ENCODE measurements at places on chromosomes 12 and 14.

DNA sequence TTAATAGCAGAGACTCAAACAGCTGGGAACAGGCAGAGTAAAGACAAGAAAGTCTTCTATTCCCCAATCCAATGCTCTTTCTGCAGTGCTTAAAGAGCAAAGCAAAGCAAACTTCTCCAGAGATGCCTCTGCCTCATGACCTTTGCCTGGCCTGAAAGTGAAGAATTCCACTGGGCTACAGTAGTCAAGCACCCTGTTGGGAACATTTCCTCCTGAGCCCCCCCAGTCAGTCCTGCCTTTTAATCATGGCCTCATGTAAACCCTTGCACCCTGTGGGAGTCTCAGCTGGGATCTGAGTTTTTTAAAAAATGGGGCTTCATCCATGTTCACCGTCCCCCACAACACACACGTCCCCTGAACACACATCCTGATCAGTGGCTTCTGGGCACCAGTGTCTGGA lies 62.7 kb upstream of the TSPAN11 start:
- DNase-seq: peak; percentile 21

- no peak for DNase-seq
These were observed 395.9 kb downstream of the EGLN3 start for GRCh38 chr14:33554988-33555387.

DNA sequence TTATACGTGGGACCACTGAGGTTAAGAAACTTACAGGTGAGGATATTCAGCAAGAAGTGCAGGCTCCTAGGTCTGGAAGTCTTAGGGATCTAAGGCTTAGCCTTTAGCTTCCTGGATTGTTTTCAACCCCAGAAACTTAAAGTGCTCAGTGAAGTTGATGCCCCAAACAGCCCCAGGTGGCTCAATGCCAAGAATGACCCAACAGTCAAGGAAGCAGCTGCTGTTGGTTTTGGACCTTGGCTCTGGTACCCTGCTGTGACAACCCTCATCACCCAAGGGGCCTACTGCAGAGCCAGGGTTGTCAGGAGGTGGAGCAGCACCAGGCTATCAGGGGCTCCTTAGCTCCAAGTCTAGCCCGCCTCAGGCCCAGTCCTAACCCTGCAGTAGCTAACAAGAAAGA lies 36.8 kb downstream of the VDR start:
- DNase-seq: no peak

GRCh38 chr14:103122947-103123633 lies at the start of gene TNFAIP2:
Gene TNFAIP2 (plus strand): TSS chr14:103123461. CDS start chr14:103126458, 2,997 bp downstream.
- peak; percentile 74 for DNase-seq

DNA sequence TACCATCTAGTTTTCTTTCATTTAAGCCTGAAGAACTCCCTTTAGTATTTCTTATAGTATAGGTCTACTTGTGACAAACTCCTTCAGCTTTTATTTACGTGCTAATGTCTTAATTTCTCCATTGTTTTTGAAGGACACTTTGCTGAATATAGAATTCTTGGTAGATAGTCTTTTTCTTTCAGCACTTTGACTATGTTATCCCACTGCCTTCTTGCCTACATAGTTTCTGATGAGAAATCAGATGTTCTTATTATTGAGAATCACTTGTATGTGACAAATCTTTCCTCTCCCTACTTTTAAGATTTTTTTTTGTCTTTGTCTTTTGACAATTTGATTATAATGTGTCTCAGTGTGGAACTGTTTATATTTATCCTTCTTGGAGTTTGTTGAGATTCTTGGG lies 5.1 kb upstream of the MIS18BP1 start:
- DNase-seq: no peak

GRCh38 chr12:57273516-57273915 lies 22.5 kb upstream of the STAC3 start:
- no peak for DNase-seq

DNA sequence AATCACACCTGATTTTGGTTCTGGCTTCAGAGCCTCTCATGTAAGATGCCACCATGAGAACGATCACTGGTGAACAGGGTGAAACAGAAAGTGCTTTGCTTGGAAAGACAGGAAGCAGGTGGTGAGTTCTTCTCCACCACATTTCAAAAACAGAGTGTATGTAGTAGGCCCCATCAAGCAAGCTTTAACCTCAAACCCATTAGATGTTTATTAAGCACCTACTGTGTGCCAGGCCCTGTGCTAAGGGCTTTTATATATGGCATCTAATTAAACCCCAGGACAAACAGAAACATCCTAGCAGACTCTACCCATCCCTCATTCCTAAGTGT lies 47.8 kb upstream of the MED13L start:
- DNase-seq: no peak

DNA sequence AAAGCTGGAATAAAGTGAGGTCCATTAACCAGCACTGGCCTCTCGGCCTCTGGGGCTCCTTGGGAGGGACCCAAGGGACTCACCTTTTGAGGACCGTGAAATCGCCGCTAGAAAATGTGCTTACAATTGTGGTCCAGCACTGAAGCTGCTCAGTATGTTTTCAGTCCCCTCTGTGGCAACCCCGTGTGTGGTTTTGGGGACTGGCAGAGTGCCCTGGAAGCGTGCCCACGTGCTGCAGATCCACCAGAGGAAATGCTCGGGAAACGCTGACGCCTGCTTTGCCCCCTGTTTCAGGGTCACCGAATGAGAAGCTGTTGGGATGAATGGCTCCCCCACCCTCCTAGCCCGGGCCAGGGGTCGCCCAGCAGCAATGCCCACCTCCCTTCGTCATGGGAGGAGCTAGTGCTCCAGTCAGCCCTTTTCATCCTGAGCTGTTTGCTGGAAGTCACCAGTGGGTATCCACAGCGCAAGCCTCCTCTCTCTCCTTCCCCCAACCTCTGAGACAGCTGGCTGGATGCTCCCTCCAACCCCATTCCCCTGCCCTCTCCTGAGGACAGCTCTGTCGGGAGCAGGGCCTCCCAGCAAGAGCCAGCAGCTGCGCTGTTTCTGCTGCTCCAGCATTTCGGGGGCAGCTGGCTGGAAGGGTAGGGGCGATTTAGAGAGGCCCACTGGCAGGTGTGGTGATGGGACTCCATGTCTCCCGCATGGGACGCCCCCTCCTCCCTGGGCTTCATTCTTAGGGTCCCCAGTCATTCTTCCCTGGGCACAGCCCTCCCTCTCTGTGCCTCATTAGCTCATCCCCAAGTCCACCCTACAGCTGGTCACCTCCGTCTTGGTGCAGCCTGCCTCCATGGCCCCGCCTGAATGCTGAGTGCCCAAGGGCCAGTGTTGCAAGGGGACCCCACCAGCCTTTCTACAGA lies 33.2 kb upstream of the PPP1R13B start:
- peak; percentile 83 for DNase-seq

- no peak for DNase-seq
These were observed 1071.2 kb upstream of the USP15 start for GRCh38 chr12:61188801-61189595.

- DNase-seq: no peak
These were observed 176.7 kb downstream of the DPF3 start for GRCh38 chr14:72717220-72717619.

DNA sequence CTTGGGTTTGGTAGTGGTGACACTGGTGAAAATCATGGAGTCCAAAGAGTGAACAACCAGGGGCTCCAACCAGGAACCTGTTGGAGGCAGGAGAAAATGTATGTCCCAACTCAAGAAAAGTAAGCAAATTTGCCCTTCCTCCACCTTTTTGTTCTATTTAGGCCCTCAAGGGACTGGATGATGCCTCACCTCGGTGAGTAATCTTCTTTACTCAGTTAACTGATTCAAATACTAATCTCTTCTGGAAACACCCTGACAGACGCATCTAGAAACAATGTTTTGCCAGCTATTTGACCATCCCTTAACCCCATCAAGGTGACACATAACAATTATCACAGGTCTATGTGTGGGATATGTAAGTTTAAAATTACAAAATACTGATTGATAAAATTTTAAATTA lies 272.4 kb upstream of the FOXG1 start:
- DNase-seq: no peak

DNA sequence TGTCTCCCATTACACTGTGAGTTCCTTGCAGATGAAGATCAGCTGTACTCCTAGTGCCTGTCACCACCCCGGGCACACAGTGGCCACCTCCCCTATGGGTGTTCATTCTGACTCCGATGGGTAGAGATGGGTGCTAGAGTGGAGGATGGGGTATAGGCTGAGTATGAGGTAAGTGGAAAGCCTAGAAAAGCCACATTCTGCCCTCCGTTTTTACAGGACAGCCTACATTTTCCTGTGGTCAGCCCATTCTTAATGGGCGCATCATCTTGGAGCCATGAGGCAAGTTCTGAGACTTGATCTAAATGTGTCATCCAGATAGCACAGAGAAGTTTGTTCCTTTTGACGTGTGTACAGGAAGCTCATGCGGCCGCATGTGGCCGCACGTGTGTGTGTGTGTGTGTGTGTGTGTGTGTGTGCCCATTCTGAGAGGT lies 166.7 kb upstream of the HIF1A start:
- DNase-seq: no peak

- DNase-seq: no peak
These were observed 107.0 kb downstream of the ETV6 start for GRCh38 chr12:11756523-11756922.

DNA sequence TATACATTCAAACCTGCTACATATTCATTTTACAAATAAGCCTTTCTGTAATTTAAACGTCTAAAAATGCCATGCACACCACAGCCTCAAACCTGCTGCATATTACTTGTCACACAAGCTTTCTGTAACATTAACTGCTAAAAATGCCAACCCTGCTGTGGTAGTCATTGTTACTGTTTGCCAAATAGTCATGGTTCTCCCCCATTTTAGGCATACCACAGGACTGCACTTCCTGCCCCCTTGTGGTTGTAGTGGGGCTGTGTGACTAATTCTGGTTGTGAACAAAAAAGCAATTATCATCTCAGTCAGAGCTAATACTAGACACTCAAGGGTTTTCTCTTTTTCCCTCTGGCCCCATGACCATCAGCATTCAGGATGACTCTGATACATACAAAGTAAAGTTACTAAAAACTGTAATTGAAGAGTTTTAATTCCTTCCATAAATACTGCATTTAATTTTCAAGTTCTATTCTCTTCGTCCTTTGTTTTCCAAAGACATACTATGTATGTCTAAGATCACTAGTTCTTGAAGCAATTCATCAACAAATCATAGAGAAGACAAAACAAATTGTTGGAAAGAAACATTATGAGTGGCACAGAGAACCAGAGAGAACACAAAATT lies 5.7 kb upstream of the SLC35F4 start:
- no peak for DNase-seq

- no peak for DNase-seq
These were observed 1.9 kb upstream of the VRK1 start for GRCh38 chr14:96795109-96795828.

- no peak for DNase-seq
These were observed 349.6 kb downstream of the CCDC91 start for GRCh38 chr12:28539691-28540323.

GRCh38 chr12:57454566-57455373 lies at the start of gene INHBE:
Gene INHBE (plus strand): TSS chr12:57455307. CDS start chr12:57455537, 230 bp downstream.
- no peak for DNase-seq

DNA sequence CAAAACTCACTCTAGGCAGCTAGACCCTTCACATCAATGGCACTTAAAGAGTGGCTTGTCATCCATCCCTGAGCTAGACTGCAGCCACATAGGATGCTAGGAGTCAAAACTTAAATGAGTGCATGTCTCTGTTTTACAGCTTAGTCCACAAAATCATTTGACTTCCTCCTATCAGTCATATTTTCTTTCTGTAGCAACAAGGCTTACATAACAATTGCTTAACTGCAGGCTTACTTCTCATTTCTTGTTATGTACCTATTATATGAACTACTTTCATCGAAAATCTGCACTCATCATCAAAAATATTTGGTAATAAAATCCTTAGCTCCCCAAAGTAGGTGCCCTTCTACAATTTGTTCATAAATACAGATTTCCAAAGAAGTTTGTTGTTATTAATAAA lies 30.1 kb downstream of the CLEC1A start:
- DNase-seq: no peak

GRCh38 chr14:63193236-63193635 lies 11.0 kb upstream of the RHOJ start:
- no peak for DNase-seq

DNA sequence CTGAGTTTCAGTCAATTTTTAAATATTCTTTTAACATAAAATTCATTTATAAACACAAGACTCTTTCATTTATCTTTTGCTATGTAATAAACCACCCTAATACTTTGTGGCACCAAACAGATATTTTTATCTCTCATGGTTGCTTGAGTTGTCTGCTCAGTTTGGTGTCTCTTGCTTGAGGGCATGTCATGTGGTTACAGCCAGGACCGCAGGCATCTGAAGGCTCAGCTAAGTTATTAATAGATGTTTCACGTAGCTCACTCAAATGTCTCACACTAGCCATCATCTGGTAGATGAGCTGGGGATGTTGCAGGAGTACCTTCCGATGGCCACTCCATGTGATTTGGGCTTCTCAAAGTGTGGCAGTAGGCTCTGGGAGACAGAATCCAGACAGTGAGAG lies 597.8 kb downstream of the ETNK1 start:
- DNase-seq: no peak

DNA sequence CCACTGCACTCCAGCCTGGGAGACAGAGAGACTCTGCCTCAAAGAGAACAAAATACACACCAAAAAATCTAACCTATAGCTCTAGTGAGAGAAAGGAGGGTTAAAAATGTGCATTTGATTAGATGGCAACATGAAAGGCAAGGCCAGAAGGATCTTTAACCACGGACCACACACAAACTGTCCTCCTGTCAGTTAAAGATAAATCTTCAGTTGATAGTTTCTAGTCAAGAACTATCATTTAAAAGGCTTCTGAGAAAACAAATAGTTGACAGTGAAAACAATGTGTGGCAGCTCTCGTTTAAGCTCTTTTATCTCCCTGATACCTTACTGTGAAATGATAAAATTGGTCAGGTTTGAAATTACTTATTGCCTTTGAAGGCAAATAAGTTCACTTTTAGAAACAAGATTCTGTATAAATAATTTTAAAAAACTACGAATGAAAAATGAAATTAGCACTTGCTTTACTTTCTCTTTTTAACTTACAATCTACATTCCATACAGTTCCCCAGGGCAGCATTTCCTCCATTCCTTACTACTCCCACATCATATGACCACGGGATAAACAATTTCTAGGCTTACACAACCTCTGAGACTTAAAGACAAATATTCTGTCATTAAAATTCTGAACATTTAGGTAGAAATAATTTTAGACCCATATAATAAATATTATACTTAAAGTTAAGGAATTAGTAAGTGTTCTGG lies 71.4 kb upstream of the GNPNAT1 start:
- DNase-seq: no peak

All from right atrium auricular region (tissue), 2 donors.